ENCODE measurements at places on chromosomes 7 and 10.

- DNase-seq, result no peak
Observed at GRCh38 chr7:151435103-151435916, 4.6 kb downstream of the CRYGN start.

DNA sequence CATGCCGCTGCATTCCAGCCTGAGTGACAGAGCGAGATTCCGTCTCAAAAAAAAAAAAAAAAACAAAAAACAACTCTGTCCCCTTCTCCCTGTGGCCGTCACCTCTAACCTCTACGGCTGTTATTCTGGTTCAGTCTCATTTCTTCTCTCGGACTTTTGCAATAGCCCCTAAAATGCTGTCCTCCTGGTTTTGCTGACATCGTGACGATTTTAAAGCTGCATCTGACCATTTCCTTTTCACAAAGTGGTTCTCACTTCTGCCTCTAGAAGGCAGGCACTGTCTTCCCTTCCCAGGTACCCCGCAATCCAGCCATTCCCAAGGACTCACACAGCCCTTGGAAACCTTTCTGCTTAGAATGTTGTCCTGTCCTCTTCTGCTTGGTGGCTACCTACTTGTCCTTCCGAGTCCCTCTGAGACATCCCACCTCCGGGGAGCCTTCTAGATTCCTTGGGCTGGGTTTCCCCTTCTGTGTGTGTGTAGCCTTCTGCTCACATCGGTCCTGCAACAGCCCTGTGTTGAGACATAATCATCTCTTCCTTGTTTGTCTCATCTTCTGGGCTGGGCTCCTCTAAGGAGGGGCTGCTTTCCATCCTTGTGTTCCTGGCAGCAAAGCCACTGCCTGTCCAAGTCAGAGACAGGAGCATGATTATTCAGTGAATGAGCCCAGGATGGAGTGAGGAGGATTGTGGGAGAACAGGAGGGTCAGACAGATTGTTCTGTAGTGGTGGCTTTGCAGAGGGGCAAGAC lies 83.1 kb downstream of the GRK5 start:
- no peak for DNase-seq

GRCh38 chr7:17042211-17042610 lies 160.4 kb upstream of the AGR3 start:
- no peak for DNase-seq

DNA sequence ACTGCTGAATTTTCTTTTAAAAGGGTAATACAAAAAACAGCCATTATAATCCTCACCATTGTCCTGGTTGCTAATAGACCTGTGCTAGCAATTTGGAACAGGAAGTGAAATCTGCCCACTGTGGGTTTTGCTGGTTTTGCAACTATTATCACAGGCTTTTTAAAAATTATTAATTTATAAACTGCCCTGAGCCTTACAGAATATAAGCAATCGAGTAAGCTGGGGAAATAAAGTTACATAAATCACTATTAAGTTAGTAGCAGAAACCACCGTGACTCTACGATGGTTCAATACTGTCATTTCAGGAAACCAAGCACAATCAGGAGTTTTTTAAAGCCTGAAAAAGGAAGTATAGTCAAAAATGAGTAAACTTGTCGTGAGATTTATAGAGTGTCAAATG lies 62.3 kb downstream of the TMEM26 start:
- no peak for DNase-seq

GRCh38 chr10:84401854-84402611 lies 73.6 kb downstream of the CCSER2 start:
- no peak for DNase-seq

- DNase-seq, result no peak
Observed at GRCh38 chr7:157573244-157573643, 236.4 kb downstream of the DNAJB6 start.

- DNase-seq, result no peak
Observed at GRCh38 chr7:8906396-8907075, 473.1 kb downstream of the NXPH1 start.

DNA sequence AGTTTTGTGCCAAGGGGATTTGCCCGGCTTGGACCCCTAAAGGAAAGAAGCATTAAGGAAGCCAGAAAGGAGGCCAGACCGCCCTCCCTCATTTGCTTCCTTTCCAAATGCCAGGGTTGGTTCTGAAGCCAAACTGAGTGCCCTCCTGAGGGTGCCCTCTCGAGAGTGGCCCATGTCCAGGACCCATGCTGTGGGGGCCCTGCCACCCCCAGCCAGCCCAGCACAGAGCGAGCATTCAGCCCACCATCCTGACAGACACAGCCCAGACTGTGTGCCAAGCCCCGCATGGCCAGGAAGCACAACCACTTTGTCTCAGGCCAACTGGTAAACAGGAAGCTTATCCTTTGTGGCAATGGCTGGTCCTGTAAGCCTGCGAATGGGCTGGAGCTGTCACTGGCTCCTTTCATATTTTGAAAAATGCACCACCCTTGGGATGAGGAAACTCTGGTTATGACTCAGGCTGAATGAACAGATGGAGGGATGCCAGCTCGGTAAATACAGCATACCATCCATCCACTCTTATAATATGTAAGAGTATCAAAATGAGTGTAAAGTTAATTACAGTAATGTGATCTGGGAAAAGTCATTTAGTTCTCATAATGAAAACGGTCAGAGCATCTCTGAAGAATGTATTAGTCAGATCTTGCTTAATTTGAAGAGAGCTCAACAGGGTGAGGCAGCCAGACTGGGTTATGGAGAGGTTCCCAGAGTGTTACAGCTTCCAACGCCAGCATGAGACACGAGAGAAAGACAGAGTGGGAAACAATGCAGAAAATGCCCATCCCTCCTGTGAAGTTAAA lies 65.0 kb downstream of the STK17A start:
- DNase-seq, result no peak

DNA sequence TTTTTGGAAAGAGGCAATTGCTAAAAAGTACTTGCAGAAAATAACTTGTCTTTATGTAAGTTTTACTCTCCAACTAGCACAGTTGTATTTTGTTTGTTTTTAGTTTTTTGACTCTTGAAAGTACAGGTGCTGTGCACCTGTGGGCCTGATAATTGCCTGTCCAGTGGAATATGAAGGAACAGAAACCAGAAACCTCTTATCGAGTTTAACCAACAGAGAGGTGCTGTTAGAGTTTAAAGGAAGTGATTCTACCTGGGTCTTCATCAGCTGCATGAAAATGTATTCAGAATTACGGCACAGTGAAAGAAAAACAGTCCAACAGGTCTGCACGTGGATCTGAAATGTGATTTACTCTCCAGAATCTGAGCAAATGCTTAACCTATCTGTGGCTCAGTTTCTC lies 326.6 kb upstream of the POM121L12 start:
- DNase-seq, result no peak

DNA sequence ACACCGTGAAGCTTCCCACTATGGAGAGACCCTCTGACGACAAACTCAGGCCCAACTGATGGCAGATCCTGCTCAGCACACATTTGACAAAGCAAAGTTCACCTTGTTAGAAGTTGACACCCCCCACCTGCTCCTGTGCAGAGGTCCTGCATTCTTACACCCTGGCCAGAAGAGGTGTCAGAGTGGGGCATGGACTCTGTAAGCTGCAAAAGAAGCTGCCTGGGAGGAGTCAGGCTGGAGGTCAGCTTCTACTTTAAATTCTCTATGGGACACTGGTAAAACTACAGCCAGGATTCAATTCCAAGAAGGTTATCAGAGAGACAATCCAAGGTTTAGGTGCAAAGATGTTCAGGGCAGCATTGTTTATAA lies 20.0 kb upstream of the TNS3 start:
- DNase-seq, result no peak

Data from GM13977 (cell line).